ENCODE measurements at places on chromosomes 16 and 17. TPM values are rescaled to one million over a fixed set of nuclear protein-coding genes. Genes with fewer than 3 reads are reported as not detected.

GRCh38 chr17:56009795-56010651 lies 143.3 kb upstream of the ANKFN1 start:
- DNase-seq = peak; percentile 91

DNA sequence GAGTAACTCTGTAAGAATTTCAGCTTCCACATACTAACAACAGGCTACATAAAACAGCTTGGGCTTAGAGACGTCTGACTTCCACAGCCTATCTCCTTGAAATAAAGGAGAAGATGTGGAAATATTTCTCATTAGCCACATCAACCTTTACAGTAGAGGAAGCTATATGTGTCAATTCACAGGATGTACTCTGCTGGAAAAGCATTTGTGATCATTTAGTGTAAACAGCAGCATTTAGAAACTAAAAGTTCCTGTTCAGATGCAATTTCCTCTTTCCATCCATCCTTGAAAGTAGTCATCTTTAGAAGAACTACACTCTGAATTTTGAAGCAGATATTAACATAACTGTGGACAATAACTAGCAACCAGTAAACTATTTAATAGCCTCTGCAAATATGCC lies 46.2 kb downstream of the XPO6 start:
- no peak for DNase-seq

- no peak for DNase-seq
Measured at GRCh38 chr16:71441348-71442050, 355 bp downstream of the TLE7 start.

GRCh38 chr17:63675231-63675606 lies 24.7 kb downstream of the LIMD2 start:
- DNase-seq = no peak

- DNase-seq = no peak
Measured at GRCh38 chr17:17384291-17384615, 81.1 kb downstream of the NT5M start.

The TMEM238L gene
- total RNA-seq = not detected

The SEZ6L2 gene
- total RNA-seq = not detected

The GNG13 gene
- not detected for total RNA-seq

The PPP1R1B gene
- total RNA-seq = not detected

The TEX2 gene
- total RNA-seq = 35.5 TPM

Data from SJCRH30 (cell line).